Hematopoietic multipotent progenitor cell treated with erythropoietin and hydrocortisone succinate and interleukin-3 and kit ligand, for 8 days (in vitro differentiated cells): ENCODE measurements at places on chromosomes 7 and 10.

- DNase-seq: no peak
Measured at GRCh38 chr7:126150278-126150958, 1102.3 kb downstream of the GRM8 start.

- DNase-seq: no peak
Measured at GRCh38 chr7:28879105-28879504, 79.0 kb downstream of the TRIL start.

DNA sequence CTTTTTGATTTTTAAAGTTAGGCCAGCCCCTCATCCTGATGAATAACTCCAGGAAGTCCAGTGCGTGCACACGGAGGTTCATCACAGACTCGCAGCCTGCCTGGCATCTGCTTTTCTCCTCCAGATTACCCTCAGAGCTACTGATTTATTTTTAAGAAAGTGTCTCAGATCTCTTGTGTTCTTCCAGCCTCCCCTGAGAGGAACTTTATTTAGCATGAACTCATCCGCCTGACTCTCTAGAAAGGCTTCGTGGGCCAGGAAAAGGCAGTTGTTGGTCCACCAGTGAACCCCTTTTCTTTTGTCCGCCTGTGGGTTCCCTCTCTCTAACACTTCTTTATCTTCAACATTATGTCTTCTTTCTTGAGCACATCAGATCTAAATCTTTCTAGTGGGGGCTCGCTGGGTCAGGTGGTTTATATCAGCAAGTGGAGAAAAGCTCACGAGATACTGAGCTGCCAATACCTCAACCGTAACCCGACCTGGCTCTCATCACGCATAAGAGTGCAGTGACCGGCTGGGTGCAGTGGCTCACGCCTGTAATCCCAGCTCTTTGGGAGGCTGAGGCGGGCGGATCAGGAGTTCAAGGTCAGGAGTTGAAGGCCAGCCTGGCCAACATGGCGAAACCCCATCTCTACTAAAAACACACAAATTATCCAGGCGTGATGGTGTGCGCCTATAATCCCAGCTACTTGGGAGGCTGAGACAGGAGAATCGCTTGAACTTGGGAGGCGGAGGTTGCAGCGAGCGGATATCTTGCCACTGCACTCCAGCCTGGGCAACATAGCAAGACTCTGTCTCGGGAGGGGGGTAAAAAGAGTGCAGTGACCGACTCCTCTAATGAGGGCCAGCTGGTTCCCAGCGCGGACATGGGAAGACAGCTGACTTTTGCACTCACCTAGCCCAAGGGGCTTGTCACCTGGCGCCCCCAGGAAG, 162.3 kb downstream of the CCDC3 start:
- DNase-seq: no peak

- no peak for DNase-seq
Measured at GRCh38 chr10:92740762-92741161, 51.0 kb downstream of the HHEX start.

DNA sequence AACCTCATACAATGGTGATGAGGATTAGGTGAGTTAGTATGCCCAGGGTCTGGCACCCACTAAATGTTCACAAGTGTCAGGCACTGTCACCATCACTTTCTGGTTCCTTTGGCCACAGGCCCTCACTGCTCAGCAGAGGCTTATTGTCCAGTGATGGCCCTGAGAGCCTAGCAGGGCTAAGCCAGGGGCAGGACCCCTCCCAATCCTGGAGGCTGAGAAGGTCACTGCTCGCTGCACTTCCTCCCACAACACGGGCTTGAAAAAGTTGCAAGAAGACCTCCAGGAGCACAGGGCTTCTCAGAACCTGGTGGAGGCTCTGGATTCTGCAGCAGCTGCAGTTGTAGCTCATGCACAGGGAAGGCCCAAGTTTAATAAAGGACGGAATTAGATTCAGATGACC, 48.1 kb downstream of the DRGX start:
- DNase-seq: no peak

DNA sequence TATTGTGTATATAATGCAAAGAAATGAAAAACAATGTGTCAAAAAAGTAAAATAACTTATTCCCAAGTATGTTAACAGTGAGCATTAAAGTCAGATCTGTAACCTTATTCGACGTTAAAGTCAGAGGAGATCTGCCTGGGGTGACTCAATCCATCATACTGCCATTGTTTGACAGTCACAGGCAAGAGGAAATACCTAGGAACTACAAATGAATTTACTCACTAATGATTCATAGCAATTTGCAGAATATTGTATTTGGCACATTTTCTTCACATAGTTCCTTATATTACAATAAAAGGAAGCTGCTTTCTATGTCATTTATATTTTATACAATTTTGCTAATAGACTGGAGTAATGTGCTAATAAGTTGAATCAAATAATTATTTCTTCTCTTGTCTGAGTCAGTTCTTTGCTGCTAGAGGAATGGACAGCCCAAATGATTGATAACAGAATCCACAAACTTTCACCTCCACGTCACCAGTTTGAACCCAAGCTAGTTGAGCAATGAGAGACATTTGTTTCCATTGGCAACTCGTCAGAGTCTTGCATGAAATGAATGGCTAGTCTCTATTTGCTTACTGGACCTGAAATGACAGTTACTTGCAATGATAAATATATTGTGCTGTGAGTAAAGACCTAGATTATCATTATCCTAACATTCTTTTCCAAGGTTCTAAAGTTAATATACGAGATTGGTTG, 48.5 kb upstream of the TMEM106B start:
- no peak for DNase-seq

DNA sequence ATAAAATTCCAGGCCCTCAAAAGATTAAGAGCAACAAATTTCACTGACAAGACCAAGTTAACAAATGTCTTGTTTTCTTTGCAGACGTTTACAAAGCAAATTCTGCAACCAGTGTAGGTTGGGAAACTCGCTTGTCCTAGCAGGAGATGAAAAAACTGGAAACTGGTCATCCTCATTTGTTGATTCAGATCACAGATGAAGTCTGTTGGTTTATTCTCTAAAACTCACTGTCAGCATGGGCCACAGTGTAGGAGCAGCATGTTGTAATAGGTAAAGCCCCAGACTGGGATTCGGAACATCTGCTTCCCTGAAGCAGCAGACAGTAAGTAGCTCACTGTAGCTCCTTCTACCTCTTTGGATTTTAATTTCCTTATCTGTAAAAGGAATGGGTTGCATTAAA, 31.5 kb downstream of the PANK1 start:
- no peak for DNase-seq

DNA sequence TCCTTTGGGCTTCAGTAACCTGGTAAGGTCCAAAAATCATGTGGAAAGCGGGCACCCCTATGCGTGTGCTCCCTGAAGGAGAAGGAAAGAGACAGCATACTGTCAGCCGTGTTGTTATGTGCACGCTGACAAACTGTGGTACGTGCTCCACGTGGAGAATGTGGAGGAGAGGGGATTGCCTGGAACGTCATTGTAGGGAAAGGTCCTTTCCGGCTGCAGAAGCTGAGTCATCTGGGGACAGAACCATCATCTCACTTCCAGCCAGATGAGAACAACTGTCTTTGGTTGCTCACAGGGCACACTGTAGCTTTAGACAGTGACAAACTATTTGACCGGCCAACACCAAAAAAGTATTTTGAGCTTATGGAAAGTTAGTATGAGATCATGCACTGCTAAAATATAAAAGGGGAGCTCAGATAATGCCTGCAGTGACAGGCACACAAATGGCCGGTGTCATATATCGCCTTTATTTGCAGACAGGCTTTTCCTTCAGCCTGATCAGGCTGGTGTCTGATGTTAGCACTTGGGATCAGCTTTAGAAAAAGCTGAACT, 38.8 kb upstream of the GRB10 start:
- DNase-seq: no peak

DNA sequence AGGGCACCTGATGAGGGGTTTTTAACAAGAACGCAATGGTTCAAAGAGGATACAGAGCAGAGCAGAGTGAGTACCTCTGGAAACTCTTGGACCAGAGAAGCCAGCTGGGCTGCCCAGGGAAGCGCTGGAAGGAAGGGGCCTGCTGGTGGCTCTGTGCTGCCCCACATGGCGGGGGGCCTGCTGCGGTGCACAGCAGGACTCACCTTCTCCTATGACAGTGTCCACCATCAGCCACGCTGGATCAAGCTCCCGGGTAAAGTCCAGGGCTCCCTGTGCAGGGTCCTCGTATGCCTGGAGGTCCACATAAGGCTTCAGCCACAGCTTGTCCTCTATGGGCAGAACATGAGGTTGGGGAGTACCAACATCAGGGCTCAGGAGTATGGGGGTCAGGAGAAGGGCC, 12.5 kb downstream of the EPHA1 start:
- no peak for DNase-seq

GRCh38 chr7:108403597-108404217, 52.5 kb downstream of the NRCAM start:
- no peak for DNase-seq

- peak; percentile 8 for DNase-seq
Measured at GRCh38 chr7:105655067-105655466, 73.8 kb upstream of the EFCAB10 start.

DNA sequence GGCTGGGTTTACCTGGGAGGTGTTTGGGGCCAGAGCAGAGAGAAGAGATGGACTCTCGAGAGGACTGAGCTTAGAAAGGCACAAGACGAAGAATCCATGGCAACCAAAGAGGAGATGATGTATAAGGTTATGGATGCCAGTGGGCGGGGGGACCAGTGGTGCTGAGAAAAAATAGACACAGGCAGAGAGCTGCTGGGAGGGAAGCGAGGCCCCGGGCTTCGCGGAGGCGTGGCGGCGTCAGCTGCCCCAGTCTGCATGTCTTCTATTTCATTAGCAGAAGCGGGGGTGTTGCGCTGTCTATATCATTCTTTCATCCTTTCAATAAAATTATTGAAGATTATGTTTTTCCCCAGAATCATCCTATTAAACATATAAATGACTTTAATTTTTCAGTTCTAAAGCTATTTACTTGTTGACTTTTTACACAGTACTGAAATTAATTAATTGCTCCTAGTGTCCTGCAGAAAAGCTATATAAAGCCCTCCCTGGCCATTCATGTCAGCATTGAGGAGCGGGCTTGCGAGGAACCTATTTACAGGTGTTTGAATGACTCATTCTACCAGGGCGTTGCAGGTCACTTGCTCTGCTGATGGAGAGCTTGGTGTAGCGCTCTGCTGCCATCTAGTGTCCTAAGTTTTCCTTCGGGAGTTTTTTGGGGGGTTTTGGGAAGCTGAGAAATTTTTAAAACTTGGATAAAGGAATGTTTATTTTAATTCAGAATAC, 42.9 kb upstream of the BHLHA15 start:
- DNase-seq: peak; percentile 56

GRCh38 chr7:12893292-12893691, 205.9 kb downstream of the ARL4A start:
- DNase-seq: no peak

GRCh38 chr7:32905175-32905662, 13.7 kb upstream of the KBTBD2 start:
- DNase-seq: peak; percentile 98

- no peak for DNase-seq
Measured at GRCh38 chr7:13117592-13117991, 430.2 kb downstream of the ARL4A start.

DNA sequence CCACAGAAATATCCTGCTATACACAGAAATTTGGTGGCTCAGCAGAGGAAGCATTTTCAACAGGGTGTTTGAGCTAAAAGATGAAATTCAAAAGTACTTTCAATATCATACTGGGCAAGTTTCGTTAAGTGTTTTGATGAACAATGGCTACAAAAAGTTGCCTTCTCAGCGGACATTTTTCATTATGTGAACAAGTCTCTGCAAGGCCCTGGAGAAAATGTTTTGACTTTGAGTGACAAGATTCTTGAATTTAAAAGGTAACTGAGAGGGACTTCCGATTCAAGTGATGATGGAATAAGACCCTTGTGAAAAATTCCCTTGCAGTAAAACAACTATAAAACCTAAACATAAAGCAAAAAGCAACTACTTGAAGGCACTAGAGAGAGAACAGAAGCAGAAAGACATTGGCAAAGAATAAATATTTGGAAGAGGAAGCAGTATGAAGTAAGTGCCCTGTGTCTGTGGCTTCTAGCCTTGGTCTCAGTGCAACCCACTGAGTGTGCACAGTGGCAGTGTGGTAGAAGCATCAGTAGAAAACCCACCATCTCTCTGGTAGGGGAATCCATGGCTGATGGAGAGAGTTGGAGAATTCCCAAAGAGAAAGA, 62.5 kb upstream of the NAMPT start:
- DNase-seq: no peak

- no peak for DNase-seq
Measured at GRCh38 chr10:127276794-127277462, 80.5 kb upstream of the INSYN2A start.
